Fibroblast of lung (primary cell): ENCODE measurements at places on chromosomes 6 and 20.

DNA sequence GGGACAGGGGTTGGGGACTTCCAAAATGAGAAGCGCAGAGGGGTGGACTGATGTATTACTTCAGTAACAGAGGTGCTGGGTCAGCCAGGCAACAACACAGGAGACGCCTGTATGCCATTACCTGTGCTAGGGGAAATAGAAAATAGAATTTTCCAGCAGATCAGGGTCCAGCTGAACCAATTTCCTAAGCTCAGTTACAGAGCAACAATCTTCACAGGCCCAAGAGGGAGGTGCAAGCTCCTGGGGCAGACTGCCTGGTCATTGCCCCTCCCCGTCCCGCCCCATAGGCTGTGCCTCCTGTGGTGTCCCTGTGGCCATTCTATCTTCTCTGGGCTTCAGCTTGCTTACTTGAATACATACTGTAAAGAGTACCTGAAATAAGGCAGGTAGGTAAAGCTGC, 3.7 kb downstream of the KCNK5 start:
- no peak for DNase-seq

GRCh38 chr6:144606083-144606482, 320.9 kb downstream of the UTRN start:
- no peak for DNase-seq

DNA sequence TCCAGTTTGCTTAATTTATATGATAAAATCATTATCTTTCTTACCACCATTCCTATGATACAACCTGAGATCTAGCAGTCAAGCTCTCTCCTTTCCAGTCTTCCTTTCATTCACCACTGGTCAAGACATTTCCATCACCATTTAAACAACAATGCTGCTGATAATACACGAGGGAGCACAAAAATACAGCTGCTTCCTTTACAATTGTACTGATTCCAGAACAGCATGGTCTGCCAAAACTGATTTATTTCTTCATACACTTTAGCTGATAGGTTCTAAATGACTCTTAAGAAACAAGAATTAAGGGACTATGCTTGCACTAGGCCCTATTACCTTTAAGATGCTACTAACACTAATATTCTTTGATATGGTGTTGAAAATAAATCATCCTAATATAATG, 65.0 kb downstream of the EPM2A start:
- peak; percentile 3 for DNase-seq

DNA sequence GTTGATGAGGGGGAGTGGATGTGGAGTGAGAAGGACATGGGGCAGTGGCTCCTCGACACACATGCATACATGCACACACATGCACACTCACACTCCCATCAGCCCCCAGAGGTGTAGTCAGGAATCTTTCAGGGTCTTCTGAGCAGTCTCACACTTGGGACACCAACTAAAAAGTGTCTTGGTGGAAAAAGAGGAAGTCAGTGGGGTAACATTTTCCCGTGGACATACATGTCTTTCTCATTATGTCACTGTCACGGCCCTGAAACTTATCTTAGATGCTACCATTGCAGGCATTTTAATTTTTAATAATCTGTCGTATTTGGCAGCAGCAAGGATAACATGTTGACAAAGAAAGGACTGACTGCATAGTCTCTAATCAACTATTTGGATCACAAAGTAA, 261.1 kb downstream of the ADGRG6 start:
- DNase-seq, result no peak

- no peak for DNase-seq
Observed at GRCh38 chr6:84077645-84078044, 44.1 kb downstream of the MRAP2 start.

DNA sequence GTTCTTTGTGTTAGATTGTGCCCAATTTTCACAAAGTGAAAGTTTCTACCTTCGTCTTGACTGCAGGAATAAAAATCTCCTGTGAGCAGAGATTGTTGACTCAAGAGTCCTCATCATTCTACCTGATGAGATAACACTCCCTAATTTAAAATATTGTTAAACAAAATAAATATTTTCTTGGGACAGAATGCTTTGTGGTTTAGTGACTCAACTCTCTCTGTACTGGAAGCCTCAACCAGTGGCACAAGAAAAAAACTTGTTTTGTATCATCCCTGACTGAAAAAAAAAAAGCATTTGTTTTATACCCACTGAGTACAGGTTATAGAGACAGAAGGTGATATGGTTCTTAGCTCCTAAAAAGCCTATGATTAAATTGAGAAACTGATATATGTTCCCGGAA, 78.9 kb downstream of the CRYBG1 start:
- DNase-seq, result peak; percentile 29

GRCh38 chr20:25338112-25339023, 52.3 kb downstream of the ABHD12 start:
- DNase-seq, result no peak

- peak; percentile 62 for DNase-seq
Observed at GRCh38 chr6:38512211-38512610, 127.5 kb downstream of the BTBD9 start.

DNA sequence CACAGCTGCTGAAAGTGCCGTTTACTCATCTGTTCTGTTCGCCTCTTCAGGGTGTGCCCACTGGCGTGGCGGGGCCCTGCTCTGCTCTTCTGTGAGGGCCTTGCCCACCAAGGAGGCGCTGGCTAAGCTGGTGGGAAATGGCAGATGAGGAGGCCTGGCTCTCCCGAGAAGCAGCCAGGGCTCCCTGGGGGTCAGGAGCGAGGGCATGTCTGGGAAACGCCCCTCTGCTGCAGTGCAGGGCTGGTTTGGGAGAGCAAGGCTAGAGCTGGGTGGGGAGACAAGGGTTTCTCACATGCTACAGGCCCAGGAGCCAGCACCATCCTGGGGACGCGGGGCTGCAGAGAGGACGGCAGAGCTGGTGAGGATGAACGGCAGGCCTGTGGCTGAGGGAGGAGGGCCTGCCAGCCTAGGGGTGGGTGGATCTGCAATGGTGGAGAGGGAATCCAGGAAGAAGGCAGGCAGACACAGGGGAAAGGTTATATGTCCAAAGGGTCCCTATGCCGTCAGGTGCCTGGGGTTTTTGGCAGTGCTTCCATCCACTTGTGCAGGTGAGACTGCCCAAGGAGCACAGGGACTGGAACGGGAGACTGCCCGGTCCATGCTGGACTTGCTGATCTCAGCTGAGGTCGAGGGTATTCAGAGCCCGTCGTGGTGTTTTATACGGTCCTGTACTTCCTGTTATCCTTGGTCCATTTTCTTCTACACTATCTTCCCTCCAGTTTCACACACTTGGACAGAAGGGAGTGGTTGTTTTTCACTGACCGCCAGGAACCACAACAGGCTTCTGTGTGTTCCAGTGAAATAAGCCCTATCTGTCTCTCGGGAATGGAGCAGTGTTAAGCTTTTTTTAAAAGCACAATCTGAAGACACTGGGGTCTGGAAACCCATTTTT, 119.2 kb downstream of the SYCP2 start:
- no peak for DNase-seq

GRCh38 chr6:114115652-114116051, 144.7 kb upstream of the HDAC2 start:
- DNase-seq, result no peak

DNA sequence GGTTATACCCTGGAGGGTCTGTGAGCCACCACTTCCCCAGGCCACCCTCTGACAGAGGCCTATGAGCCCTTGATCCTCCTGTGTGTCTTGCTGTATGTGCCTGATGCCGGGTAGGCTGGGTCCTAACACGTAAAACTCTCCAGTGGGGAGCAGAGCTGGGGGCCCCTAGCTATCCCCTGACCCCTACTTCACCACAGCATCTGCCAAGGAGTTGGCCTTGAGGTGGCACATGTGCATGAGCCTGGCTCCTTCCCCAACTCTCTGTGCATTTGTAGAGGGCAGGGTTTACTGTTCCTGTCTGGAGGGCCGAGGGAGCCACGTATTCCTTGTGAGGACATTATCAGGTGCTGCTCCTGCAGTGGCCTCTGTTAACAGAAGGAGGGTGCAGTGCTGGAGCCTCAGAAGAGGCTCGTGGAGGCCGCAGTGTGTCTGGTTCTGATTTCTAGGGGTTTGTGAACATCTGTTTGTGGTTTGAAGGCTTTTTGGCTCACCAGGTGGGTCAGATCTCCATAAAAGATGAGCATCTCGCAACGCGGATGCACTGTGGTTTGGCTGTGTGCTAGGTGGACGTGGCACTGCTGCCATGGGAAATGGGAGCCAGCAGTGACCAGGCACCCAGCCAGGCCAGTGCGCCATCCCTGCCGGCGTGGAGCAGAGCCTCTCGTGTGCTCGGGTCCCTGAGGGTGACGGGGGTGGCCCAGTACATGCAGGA, 152.1 kb downstream of the DTNBP1 start:
- no peak for DNase-seq

DNA sequence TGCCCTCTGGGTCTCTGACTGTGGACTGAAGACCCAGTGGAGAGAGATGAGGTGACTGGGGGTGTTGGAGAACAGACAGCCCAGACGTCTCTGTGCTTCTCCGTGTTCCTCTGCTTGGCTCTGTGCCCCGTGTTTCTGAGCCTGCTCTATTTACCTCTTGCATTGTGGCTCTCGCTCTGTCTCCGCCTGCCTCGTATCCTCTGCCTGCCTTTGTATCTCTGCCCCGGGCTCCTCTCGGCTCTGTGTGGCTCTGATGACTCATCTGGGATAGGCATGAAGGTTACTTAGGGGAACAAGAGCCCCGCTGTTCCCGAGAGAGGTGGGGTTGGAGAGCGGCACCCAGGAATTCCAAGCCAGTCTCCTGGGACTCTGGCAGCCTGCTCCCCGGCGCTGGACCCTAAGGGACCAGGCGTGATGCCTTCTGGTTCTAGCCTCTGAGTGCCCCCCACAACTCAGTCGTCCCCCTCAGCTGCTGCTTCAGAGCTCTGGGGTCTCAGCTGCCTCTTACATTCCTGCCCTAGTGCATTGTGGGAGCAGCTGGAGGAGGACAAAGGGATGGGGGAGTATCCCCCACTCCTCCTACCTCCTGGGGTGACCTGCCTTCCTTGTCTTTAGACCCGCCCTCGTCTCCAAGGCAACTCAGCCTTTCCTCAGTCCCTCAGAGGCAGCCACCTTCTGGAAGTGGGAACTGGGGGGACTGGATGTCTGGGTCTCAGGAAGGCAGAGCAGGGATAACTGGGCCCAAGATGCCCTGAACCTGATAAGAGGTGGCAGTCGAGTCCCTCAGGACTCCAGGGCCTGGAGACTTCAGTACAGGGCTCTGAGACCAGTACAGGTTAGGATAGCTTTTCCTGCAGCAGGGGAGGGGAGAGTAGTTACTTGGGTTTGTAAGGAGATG, 1.9 kb downstream of the DDR1 start:
- peak; percentile 79 for DNase-seq

DNA sequence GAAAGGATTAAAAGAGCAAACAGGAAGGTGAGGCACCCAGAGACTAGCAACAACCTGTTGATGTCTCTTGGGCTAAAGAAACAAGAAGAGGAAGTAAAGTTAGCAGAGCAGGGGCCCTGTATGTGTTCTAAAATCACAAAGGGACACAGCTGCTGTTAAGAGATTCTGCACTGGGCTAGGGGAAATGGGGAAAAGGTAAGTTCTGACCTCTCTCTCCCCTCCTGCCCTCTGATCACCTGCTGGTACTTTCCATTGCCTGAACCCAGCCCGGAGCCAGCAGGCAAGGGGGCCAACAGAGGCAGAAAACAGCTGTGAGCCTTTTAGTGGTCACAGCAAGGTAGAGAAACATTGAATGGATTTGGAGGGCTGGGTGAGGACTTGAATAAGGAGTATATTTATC, 13.5 kb upstream of the CNR1 start:
- no peak for DNase-seq

- no peak for DNase-seq
Observed at GRCh38 chr6:25279748-25280343, 672 bp downstream of the CARMIL1 start.

GRCh38 chr20:25858495-25859425, 162.1 kb upstream of the ZNF337 start:
- DNase-seq, result no peak

DNA sequence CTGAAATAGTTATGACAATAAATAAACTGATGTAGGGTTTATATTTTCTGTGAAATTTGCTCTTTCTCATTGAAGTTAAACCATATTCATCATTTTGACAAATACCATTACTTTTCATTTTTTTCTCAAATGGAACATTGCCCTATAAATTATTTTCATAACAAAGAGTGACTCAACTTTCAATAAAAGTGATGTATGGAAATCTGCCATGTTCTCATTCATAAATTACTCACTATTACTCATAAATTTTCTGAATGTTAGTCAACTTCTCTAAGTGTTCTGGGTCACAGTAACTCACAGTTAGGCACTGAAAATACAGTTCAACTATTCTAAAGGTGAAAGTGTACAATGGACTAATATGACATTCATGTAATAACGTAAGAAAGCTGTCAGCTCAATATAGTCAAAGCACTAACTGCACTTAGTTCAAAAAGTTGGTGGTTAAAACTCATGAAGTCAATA, 19.0 kb upstream of the STX11 start:
- peak; percentile 77 for DNase-seq

DNA sequence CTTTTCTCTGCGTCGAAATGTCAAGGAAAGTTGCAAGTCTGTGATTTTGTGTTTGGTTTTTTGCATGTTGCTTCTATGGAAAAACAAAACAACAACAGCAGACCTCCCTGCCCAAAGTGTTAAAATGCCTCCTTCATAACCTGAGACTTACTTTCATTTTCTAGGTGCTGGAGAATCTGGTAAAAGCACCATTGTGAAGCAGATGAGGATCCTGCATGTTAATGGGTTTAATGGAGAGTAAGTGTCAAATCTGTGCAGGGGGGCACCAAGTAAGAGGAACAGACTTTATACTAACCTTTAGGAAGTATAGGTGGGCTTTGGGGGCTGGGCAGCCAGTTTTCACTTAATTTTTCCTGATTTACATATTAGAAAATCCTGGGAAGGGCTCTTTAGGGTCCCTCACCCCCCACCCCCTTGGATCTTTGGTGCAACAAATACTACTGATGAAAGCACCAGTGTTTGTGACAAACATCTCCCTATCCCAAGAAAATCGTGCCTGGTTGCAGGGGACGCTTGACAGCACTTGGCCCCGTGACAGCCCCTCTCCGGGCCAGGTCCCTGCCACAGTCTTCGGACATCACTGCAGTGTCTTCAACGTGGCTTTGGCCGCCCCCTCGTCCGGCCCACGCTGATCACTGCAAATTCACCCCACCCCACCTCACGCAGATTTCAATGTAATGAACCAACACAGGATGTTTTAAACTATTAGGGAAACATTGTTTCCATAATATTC, 43.1 kb downstream of the GNAS start:
- no peak for DNase-seq

- no peak for DNase-seq
Observed at GRCh38 chr6:90494067-90494780, 92.6 kb downstream of the MAP3K7 start.

DNA sequence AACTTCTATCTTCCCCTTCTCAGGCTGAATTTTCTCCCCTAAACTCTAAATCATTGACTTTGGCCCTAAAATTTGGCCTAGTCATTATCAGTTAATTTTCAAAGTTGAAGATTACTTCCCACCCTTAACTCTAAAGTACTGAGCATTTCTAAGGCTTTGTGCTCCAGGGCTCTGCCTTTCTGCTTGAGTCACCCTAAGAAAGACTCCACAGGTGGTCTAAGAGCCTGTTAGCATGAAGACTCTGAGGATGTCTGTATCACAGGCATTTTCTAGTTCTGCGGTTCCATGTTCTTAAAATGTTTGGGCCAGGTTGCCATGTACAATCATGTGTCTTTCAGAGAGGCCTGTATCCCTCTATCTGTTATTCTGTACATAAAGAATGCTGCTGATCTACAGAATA, 808.1 kb upstream of the MANEA start:
- no peak for DNase-seq
